CD4-positive, alpha-beta T cell treated with Interleukin-6 for 4 hours (primary cell): ENCODE measurements at places on chromosomes 6 and 20.

GRCh38 chr6:79201143-79201542, 33.3 kb downstream of the HMGN3 start:
- no peak for DNase-seq

DNA sequence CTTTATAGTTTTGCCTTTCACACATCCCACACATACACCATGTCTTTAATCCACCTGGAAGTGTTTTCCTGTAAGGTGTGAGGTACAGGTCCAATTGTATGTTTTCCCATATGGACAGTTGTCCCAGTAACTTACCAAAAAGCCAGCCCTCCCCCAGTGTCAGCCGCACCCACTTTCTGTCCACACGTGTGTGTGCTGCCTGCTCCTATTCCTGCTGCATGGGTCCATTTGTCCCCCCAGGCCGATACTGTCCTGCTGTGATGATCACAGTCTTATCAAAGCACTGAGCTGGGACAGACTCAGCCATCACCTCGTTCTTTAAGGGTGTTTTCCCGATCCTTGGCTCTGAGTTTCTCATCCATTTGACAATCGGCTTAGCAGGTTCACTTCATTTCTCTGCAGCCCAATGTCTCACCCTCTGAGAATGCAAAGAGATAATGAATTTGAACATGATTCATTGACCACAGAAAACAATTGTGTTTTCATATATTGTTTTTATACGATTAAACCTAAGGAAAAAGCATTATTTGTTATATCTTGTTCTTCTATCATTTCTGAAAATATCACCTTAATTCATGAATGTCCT, 9.6 kb downstream of the VSX1 start:
- no peak for DNase-seq

DNA sequence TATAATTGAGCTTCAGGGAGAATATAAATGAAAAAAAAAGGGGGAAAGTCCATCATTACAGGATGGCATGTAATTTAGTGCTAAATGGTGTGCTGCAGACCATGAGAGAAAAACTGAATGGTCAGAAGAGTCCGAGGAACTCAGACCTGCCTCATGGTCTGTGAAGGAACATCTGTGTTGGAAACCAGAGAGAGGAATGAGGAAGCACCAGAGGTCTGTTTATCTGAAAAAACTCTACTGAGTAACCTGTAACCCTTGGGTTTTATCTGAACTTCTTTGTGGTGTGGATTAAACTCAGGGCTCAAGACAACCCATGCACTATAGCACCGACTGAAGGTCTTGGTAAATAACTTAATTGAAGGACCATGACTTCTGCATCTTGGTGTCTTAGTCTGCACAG, 108.1 kb downstream of the RNF144B start:
- no peak for DNase-seq

- DNase-seq, result no peak
These were observed 90.3 kb downstream of the OLIG3 start for GRCh38 chr6:137403855-137404254.

DNA sequence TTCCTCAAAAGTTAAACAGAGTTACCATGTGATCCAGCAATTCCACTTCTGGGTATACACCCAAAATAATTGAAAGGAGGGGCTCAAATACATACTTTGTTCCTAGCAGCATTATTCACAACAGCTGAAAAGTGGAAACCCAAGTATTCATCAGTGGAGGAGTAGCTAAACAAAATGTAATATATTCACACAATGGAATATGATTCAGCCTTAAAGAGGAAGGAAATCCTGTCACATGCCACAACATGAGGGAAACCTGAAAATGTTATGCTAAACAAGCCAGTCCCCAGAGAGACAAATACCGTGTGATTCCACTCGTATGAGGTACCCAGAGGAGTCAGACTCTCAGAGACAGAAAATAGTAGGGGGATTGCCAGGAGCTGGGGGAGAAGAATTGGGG, 44.5 kb downstream of the PXDC1 start:
- no peak for DNase-seq

- no peak for DNase-seq
These were observed 28.9 kb upstream of the CD83 start for GRCh38 chr6:14088600-14089192.

DNA sequence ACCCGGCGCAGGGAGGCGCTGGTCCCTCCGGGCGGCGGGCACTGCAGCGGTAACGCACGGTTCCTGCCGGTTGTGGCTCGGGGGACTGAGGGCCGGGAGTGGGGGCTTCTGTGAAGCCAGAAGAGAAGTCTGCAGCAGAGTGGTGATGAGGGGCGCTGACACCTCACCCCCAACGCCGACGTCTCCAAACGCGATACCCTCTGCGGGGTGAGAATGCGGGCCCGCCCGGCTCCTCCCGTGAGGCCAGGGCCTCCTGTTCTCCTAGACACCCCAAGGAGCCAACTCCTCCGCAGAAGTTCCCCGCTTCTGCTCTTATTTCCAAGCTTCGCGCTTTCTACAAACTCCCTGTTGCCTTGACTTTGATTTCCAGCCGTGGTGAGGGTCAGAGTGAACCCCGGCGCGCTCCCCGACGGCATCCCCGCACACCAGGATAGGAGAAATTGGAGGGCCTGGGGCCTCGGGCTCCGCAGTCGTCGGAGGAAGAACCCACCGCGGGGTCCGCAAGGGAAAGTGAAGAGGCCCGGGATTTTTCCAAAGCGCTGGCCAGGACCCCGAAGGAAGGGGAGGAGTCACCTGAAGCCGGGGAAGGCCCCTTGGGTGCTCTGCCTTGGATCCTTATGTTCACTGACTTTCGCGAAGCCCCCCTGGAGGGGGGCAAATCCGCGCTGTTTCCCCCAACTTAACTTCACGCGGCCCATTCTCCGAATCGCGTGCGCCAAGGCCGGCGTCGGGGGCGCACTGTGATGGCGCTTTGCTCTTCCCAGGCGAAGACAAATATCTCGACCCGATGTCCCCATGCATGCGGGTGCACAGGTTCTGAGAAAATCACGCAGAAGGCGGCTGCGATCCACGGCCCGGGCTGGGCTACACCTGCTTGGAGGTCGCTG, 3.1 kb upstream of the INSM1 start:
- no peak for DNase-seq

DNA sequence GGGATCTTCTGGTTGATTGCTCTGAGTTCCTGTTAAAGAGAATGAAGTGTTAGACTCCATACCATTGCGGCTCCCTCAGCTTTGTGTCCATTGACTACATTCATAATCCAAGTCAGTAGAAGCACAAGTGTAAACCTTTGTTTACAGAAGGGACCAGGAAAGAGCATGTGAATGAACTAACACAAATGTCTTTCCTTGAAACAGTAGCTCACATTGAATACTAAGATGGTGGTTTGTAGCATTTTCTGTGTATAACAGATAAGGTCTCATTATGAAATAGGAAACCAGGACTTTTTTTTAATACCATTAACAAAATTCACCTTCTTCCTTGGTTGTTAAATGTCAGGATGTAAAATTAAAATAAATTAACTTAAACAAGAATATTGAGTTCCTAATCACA, 8.4 kb downstream of the STXBP5 start:
- no peak for DNase-seq

DNA sequence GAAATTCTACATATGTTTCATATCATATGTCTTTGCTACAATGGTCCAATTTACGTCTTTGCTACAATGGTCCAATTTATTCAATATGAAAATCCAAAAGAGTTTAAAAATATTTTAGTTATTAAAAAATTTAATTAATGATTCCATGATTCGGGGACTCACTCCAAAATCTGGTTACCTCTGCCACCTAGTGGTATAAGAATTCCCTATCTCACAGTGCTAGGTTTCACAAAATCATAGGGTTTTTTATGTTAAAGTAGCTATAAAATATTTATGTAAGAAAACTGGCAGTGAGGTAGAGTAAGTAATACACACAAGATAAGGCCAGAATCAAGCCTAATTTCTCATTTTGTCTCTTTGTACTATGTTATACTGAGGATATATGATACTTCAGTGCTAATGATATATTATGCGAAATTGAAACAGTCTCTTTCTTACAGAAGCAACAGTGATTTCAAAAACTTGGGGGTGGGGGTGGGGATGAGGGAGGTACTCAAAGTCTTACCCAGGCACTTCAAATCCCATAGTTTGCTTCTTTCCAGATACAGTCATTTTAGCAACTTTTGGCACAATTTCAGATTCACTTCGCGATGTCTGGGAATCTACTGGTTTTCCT, 52.3 kb downstream of the HBS1L start:
- no peak for DNase-seq
